ENCODE measurements at places on chromosomes 2 and 18.

- no peak overlapping the region for H3K27ac ChIP-seq
- H3K27me3 ChIP-seq, result peaks cover 23% of the 10 kb centered on the region
- no peak overlapping the region for H3K4me3 ChIP-seq
- no peaks in the 10 kb centered on the region for H3K36me3 ChIP-seq
Observed at GRCh38 chr18:76351961-76352581, 143.0 kb downstream of the ZNF516 start.

- no peaks in the 10 kb centered on the region for H3K4me1 ChIP-seq
- H3K36me3 ChIP-seq, result no peaks in the 10 kb centered on the region
- no peak for DNase-seq
- no peak overlapping the region for H3K4me3 ChIP-seq
Observed at GRCh38 chr18:30280186-30280585, 762.4 kb downstream of the DSC3 start.

GRCh38 chr2:188776634-188777033, 197.5 kb upstream of the COL3A1 start:
- H3K36me3 ChIP-seq, result no peaks in the 10 kb centered on the region
- no peak overlapping the region for H3K27ac ChIP-seq
- H3K4me1 ChIP-seq, result no peaks in the 10 kb centered on the region
- H3K4me3 ChIP-seq, result no peak overlapping the region

DNA sequence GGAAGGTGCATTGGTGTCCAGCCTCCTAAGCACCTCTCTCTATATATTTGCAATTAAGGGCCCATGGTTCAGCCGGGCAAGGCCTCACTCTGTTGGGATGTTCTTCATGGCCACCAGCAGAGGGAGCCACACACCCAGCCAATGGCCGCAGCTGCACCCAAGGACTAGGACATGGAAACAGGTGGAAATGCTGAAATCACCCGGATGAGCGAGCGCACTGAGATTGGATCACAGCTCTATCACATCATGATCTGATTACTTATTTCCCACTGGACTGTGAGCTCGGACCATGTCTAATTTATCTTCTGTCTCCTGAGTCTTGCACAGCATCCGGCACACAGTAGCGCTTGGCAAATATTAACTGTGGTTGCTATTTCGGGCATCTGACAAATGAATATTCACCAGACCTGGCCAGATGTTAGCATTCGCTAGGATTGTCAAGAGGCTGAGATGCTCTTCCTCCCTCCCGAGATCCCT, 31.2 kb downstream of the KIF3C start:
- H3K36me3 ChIP-seq, result no peaks in the 10 kb centered on the region
- no peaks in the 10 kb centered on the region for H3K27me3 ChIP-seq
- H3K27ac ChIP-seq, result no peak overlapping the region
- no peak overlapping the region for H3K4me3 ChIP-seq
- no peaks in the 10 kb centered on the region for H3K4me1 ChIP-seq
- peak; percentile 56 for DNase-seq

DNA sequence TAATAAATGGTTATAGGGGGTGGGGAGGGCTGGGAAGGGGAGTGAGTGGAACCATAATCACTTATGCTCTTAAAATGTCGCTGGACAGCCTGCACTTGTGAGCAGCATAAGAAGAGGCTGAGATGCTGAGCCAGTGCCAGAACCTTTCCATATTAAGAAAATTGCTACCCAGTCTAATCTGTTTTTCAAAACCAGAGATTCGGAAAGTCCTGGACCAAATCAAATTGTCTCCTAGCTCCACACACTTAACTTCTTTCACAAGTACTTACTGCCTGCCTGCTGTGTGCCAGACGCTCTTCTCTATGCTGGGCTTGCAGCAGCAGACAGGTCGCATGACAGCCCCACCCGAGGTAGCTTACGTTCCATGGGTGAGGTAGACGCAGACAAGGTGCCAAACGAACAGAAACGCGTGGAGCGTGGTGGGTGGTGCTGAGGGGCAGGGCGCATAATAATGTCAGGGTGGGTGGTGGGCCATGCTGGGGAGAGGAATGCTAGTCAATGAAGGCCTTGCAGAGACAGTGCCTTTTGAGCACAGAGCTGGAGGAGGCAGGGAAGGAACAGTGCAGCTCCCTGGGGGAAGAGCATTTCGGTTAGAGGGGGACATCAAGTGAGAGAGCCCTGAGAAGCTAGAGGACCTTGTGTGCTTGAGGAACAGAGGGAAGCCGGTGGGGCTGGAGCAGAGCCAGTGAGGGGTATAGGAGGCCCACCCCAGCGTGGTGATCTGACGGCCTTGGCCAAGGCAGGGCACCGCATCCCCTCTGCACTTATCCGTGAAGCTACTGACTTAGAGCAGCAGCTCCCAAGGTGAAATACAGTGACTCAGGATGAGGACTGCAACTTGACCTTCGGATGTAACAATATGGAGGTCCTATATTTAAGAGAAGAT, 123.5 kb upstream of the DAPL1 start:
- DNase-seq, result no peak
- no peaks in the 10 kb centered on the region for H3K27me3 ChIP-seq
- no peak overlapping the region for H3K27ac ChIP-seq

DNA sequence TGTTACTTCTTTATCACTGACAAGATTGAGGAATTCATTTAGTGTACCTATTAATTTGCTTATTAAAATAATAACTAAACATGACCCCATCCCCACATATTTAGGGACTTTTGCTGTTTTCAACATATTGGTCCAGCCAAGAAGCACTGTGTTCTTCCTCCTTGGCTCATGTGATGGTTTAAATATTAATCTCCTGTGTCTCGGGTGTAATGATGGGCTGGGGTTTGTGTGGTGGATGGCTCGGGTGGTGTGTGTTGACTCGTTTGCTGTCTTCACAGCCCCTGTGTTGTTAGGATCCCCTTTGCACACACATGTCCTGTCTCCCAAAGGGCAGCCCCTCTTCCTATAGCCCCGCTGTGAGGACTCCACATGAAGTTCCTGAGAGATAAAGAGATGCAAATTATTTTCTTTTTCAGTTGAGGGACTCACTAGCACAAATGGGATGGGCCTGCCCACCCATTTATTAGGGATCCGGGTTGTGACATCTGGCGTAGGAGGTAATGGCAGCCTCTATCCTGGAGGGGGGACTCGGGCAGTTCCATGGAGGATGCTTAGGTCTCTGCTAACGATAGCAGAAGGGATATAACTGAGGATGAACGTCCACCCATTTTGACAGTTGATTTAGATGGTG, 53.4 kb downstream of the FHOD3 start:
- H3K27me3 ChIP-seq, result no peaks in the 10 kb centered on the region
- H3K36me3 ChIP-seq, result no peaks in the 10 kb centered on the region
- H3K4me1 ChIP-seq, result no peaks in the 10 kb centered on the region
- H3K4me3 ChIP-seq, result no peak overlapping the region
- DNase-seq, result no peak

- no peaks in the 10 kb centered on the region for H3K27me3 ChIP-seq
- H3K4me3 ChIP-seq, result no peak overlapping the region
- H3K27ac ChIP-seq, result no peak overlapping the region
- no peak for DNase-seq
- H3K4me1 ChIP-seq, result no peaks in the 10 kb centered on the region
Observed at GRCh38 chr2:201696151-201696659, 2.2 kb downstream of the MPP4 start.

- no peak overlapping the region for H3K4me3 ChIP-seq
- no peak for DNase-seq
- H3K36me3 ChIP-seq, result no peaks in the 10 kb centered on the region
- H3K4me1 ChIP-seq, result no peaks in the 10 kb centered on the region
- H3K27me3 ChIP-seq, result no peaks in the 10 kb centered on the region
Observed at GRCh38 chr2:193583638-193584400, 1389.1 kb upstream of the TMEFF2 start.

- no peaks in the 10 kb centered on the region for H3K4me1 ChIP-seq
- H3K4me3 ChIP-seq, result no peak overlapping the region
- H3K36me3 ChIP-seq, result no peaks in the 10 kb centered on the region
- H3K27me3 ChIP-seq, result no peaks in the 10 kb centered on the region
- H3K27ac ChIP-seq, result no peak overlapping the region
- no peak for DNase-seq
Observed at GRCh38 chr2:12212841-12213597, 466.6 kb downstream of the LPIN1 start.

GRCh38 chr2:171034315-171034714, 105.3 kb downstream of the GORASP2 start:
- H3K27ac ChIP-seq, result no peak overlapping the region
- no peak for DNase-seq
- H3K36me3 ChIP-seq, result peaks cover 20% of the 10 kb centered on the region

- H3K27ac ChIP-seq, result no peak overlapping the region
- no peak for DNase-seq
- H3K4me3 ChIP-seq, result no peak overlapping the region
- H3K36me3 ChIP-seq, result no peaks in the 10 kb centered on the region
- no peaks in the 10 kb centered on the region for H3K4me1 ChIP-seq
Observed at GRCh38 chr2:11077411-11077810, 77.9 kb upstream of the SLC66A3 start.

DNA sequence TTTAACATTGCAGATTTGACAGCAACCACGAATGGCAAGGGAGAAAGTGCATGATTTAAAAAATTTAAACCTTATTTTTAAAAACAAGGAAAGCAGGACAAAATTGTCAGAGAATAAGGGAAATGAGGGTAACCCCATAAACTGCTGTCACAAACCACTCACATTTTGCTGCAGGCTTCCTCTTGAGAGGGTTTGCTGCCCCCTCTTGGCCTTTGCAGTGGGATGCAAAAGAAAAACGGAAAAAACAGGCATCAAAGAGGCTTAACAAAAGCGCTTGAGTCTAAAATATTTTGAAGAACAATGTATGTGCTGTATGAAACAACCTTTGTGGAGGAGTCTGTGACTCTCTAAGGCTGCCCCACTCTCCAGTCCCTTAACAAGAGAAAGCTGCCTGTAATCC, 91.6 kb downstream of the TMX3 start:
- no peaks in the 10 kb centered on the region for H3K27me3 ChIP-seq
- no peaks in the 10 kb centered on the region for H3K36me3 ChIP-seq
- no peak overlapping the region for H3K4me3 ChIP-seq
- H3K4me1 ChIP-seq, result no peaks in the 10 kb centered on the region

- H3K36me3 ChIP-seq, result no peaks in the 10 kb centered on the region
- H3K4me3 ChIP-seq, result peak overlapping the region; percentile 48
- H3K27ac ChIP-seq, result no peak overlapping the region
- no peak for DNase-seq
- peaks cover 8% of the 10 kb centered on the region for H3K4me1 ChIP-seq
Observed at GRCh38 chr18:58195278-58195765, 151.3 kb downstream of the NEDD4L start.

DNA sequence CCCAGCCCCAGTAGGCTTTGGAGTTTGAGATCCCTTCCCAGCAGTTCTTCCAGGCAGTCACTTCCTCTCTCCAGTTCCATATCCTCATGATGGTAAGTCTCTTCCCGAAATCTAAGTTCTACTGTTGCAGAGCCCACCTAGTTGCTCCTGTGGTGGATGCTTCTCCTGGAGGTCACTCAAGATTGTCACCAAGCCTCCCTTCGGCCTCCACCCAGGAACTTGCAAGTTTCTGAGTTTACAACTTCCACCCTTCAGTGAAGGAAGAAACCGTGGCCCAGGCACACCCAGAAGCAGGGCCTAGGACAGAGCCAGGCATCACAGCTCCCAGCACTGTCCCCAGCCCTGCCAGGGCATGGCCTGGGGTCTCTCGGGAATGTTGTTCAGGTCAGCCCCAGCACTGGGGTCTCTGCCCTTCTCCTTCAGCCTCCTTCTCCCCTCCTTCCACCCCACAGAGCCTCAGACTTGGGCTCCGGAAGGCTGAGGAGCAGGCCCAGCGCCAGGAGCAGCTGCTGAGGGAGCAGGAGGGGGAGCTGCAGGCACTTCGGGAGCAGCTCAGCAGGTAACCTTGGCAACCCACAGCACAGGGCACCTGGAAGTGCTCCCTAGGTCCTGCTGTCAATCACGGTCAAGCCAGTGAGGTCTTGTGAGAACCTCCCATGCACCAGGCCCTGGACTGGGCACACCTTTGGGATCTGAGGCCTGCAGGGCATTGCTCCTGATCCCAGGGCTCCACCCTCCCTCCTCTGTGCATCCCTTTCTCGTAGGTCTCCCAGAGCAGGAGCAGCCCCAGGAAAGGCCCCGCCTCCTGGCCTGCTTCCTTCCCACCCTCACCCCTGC, 7.1 kb downstream of the RUFY4 start:
- H3K4me3 ChIP-seq, result no peak overlapping the region
- peaks cover 2% of the 10 kb centered on the region for H3K4me1 ChIP-seq
- H3K27me3 ChIP-seq, result peaks cover 24% of the 10 kb centered on the region
- H3K27ac ChIP-seq, result no peak overlapping the region

DNA sequence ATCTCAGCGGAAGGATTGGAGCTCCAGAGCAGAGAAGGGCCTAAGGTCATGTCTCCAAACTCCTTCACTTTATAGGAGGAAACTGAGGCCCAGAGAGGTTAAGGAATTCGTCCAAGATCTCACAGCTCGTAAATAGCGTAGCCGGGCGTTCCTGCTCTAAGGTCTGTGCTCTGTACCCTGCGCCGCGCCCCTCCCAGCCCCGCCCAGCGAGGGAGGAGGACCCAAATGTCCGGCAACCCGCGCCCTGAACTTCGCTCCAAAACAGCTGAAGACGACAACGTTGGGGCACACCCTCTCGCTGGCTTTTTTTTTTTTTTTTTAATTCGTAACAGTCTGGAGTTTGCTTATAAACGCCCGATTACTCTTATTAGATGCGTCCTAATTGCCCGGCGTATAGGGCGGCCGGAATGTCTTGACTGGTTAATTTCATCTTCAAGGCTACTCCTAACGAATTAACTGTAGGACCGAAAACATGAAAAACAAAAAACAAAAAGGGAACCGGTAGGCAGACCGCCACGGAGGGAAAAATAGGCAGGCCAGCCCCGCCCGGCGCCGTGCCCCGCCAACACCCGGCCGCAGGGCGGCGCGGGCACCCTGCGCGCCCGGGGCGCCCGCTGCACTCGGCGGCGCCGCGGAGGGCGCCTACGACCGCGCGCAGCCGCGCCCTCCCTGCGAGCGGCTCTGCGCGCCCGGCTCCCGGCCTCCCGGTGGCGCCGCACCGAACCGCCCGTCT, 928 bp upstream of the FOSL2 start:
- peaks cover 18% of the 10 kb centered on the region for H3K4me1 ChIP-seq
- H3K36me3 ChIP-seq, result no peaks in the 10 kb centered on the region
- peak overlapping the region; percentile 70 for H3K4me3 ChIP-seq
- peak; percentile 52 for DNase-seq
- H3K27me3 ChIP-seq, result no peaks in the 10 kb centered on the region
- H3K27ac ChIP-seq, result peak overlapping the region; percentile 88

DNA sequence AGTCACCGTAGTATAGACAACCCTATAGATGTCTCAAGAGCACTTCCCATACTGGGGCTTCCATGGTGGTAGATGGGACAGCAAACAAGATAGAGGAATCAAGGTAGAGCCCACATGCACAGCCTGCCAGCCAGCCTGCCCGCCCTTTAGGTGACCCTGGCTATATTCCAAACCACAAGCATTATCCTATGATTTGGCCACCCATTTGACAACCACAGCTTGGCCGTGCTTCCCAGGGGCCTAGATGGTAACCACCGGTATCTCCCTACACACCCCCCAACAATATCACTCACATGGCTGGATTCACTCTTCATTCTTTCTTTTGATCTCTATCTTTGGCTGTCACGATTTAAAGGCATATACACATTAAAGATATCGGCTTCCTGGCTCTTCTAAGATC, 85.3 kb downstream of the CDK15 start:
- no peak overlapping the region for H3K27ac ChIP-seq
- no peaks in the 10 kb centered on the region for H3K27me3 ChIP-seq
- DNase-seq, result no peak
- H3K4me1 ChIP-seq, result no peaks in the 10 kb centered on the region
- no peak overlapping the region for H3K4me3 ChIP-seq

GRCh38 chr2:122528061-122528460, 772.6 kb downstream of the TSN start:
- H3K4me1 ChIP-seq, result no peaks in the 10 kb centered on the region
- no peaks in the 10 kb centered on the region for H3K36me3 ChIP-seq
- no peaks in the 10 kb centered on the region for H3K27me3 ChIP-seq

- no peaks in the 10 kb centered on the region for H3K4me1 ChIP-seq
- no peak overlapping the region for H3K4me3 ChIP-seq
- no peaks in the 10 kb centered on the region for H3K36me3 ChIP-seq
- DNase-seq, result no peak
- H3K27me3 ChIP-seq, result no peaks in the 10 kb centered on the region
Observed at GRCh38 chr2:239359196-239359912, 41.5 kb downstream of the HDAC4 start.

Measured in T-cell (primary cell).